ENCODE measurements at places on chromosomes 4 and X.

DNA sequence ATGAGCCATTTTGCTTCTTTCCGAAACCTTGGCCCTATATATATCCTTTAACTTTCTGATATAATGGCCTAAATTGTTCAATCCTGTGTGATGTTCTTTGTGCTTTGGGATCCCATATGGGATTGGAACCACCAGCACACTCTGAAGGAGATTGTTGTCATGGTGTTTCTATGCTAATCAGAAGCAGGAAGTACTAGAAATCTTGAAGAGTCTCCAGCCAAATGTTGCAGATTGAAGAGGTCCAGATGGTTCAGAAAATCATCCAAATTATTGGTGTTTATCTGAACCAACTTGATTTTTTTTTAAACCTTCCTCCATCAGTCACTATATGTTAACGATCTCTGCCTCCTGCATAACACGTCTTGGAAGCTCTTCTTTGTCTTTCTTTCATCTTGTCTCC, 72.8 kb downstream of the KIT start:
- no peak for DNase-seq

GRCh38 chrX:23514082-23514481, 153.2 kb upstream of the PRDX4 start:
- no peak for DNase-seq

DNA sequence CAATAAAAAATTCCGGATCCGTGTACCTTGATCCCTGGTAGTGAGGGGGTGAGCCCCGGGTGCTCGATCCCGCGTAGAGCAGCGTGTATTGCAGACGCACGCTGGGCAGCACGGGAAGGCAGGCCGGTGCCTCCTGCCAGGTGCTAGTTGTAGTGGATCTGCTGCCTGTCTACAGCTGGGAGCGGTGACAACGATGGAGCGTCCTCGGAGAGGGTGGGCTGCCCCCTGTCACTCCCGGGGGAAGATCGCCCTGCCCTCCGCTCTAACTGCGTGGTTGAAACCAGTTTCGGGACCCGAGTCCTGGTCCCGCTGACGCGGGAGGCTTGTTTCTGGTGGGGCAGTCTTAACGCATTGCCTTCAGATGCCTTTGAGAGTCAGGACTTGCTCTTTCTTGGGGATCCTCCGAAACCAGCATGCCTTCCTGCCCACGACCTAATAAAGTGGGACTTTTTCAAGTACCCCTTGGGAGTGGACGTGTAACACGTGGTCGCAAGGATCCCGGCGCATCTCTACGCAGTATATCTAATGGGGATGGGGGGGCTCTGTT, 2.7 kb upstream of the NKX6-1 start:
- no peak for DNase-seq

DNA sequence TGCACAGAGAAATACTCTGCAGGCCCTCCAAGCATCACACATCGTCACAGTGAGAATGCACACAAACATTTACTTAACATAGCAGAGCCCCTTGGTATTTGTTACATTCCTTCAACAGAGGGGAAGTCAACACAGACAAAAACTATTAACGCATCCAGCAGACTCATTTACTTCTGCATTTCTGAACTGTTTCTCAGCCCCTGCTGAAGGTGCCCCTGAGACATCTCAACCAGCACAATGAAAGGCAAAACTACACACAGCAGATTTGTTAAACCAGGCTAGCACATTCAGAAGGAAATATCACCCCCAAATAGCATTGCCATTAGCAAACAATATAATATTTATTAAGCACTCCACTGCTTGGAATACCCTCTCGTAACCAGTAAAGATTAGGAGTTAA, 367.0 kb downstream of the RAB28 start:
- no peak for DNase-seq

DNA sequence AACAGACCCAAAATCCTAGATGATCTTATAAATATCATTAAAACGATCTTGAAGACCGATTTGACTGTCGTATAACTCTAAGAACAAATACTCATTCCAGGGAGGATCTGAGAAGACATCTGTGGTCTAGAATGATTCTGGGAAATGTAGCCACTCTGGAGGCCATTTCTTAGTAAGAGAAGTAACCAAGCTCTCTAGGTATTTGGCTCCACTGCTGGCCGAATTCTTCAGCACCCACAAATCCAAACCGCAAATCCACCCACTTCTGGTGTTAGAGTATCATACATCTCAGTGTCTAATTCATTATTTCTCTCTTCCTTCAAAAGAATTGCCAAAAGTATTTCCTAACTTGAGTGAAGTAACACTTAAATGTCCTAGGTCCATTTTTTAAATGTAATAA, 23.9 kb downstream of the KLHL5 start:
- DNase-seq, result no peak

- no peak for DNase-seq
Measured at GRCh38 chrX:56069299-56069931, 162.7 kb upstream of the KLF8 start.

- no peak for DNase-seq
Measured at GRCh38 chr4:95982516-95982915, 142.6 kb downstream of the PDHA2 start.

- DNase-seq, result no peak
Measured at GRCh38 chr4:122086338-122087065, 65.6 kb upstream of the BLTP1 start.

DNA sequence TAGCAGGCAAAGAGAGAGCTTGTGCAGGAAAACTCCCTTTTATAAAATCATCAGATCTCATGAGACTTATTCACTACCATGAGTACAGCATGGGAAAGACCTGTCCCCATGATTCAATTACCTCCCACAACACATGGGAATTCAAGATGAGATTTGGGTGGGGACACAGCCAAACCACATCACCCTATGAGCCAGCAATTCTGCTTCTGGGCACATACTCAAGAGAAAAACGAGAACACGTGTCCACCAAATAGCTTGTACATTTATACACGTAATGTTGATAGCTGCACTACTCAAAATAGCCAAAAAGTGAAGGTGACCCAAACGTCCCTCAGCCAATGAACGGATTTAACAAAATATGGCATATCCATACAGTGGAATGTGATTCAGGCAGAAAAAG, 94.5 kb upstream of the DHRSX start:
- no peak for DNase-seq

DNA sequence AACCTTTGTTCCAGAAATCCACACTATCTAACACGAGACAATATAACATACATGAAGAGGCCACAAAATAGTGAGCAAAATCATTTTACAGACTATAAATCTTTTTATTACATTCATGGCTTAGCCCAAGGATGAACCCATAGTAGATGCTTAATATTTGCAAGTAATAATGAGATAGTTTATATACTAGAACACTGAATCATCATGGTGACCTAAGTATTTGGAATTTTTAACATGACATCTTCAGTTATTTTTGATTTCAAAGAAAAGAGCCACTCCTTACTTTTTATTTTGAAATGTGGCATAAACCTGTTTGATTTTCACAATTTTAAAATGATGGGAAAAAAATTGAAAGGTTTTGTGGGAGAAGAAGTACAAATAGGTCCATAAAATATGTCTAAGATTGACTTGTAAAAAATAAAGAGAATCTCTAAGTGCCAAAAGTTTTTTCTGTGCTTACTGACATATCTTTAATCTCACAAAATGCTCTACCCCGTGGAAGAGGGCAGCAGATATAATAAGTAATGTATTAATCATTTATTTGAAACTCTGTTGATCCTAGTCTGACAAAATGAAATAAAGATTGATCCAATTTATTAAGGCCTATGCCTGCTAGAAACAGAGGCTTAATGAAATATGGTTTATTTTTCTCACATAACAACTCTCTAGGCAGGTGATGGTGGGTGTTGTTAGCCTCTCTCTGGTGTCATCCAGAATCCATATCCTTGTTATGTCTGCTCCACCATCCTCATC, 224.5 kb upstream of the CENPE start:
- DNase-seq, result no peak

- DNase-seq, result no peak
Measured at GRCh38 chrX:123361371-123361770, 177.3 kb downstream of the GRIA3 start.

GRCh38 chr4:168972596-168972995, 37.5 kb downstream of the CBR4 start:
- no peak for DNase-seq

- DNase-seq, result no peak
Measured at GRCh38 chr4:126986005-126986404, 646.8 kb upstream of the INTU start.

- no peak for DNase-seq
Measured at GRCh38 chrX:19075754-19076153, 46.5 kb downstream of the ADGRG2 start.

DNA sequence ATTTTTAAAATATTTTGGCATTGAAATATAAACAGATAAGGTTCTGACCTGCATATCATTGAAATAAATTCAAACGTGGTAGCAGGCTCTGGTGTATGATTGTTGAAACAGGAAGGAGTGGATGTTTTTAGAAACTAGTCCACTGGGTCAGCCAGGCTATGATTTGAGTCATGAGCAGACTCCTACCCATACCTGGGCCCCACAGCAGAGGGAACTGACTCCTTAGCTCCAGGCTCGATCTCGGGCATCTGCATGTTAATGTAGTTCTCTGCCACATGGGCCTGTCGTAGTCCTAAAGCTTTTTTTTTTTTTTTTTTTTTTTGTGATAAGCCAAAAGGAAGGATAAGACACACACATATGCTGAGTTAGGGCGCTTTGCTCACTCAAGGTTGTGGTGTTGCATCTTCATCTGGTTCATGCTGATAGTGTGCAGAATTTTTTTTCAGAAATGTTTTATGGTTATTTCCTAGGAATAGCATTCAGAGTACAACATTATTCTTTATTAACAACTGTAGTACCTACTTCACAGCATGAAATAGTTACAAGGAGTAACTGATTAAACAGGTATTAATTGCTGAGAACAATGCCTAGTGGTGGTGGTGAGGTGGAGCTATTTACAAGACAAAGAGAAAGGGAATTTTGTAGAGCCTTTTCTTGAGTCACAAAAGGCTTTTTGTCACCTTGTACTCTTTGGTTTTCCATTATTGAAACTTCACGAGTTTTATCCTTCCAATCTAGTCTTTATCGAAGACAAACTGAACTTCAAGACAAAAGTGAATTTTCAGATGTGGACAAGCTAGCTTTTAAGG, 27.3 kb downstream of the OFD1 start:
- DNase-seq, result no peak

DNA sequence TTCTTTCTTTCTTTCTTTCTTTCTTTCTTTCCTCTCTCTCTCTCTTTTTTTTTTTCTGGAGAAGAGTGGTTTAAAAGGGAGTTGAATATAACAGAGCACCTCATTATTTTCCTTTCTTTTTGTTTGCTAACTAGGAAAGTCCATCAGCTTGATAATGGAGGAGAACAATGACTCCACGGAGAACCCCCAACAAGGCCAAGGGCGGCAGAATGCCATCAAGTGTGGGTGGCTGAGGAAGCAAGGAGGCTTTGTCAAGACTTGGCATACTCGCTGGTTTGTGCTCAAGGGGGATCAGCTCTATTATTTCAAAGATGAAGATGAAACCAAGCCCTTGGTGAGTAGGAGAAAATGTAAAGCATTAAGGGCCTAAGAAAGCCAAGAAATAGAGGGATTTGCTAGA, 95.4 kb downstream of the ARHGAP24 start:
- no peak for DNase-seq

- DNase-seq, result no peak
Measured at GRCh38 chrX:43087830-43088229, 309.9 kb upstream of the PPP1R2C start.

DNA sequence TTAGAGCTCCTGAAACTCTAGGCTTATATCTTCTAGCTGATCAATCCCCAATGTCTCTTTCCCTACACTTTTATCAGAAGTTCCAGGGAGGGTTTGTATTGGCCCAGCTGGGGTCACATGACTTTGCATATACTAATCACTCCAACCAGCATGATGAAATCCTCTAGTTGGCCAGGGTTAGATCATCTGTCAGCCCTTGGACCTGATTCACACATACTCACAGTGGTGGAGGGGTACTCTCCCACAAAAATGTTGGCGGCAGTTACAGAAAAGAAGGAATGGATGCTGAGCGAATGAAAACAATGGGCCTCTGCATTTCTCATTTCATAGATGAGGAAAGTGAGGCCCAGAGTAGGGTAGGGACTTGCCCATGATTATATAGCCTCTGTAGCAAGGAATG, 151.1 kb downstream of the PJA1 start:
- no peak for DNase-seq

GRCh38 chr4:152467101-152467500, 68.8 kb downstream of the FBXW7 start:
- no peak for DNase-seq

- no peak for DNase-seq
Measured at GRCh38 chr4:182628544-182628943, 288.6 kb downstream of the DCTD start.

- DNase-seq, result no peak
Measured at GRCh38 chr4:53716011-53716410, 124.7 kb upstream of the LNX1 start.

- no peak for DNase-seq
Measured at GRCh38 chr4:138056541-138056940, 185.6 kb downstream of the SLC7A11 start.

- no peak for DNase-seq
Measured at GRCh38 chr4:108396900-108397497, 223.4 kb upstream of the RPL34 start.

Measured in activated effector memory CD4-positive, alpha-beta T cell treated with anti-CD3 and anti-CD28 coated beads, Interleukin-2, amount 50 U/mL, for 16 hours (primary cell).